NCI-H774 (cell line): ENCODE measurements at places on chromosomes 5 and 9.

- no peak for DNase-seq
These were observed 505.0 kb downstream of the ELAVL2 start for GRCh38 chr9:23321049-23321448.

- DNase-seq, result no peak
These were observed 1.2 kb upstream of the UBE2R2 start for GRCh38 chr9:33815781-33816180.

- DNase-seq, result no peak
These were observed 79.9 kb downstream of the AOPEP start for GRCh38 chr9:94806307-94806893.

- no peak for DNase-seq
These were observed 191.8 kb upstream of the PANK3 start for GRCh38 chr5:168770996-168771395.

DNA sequence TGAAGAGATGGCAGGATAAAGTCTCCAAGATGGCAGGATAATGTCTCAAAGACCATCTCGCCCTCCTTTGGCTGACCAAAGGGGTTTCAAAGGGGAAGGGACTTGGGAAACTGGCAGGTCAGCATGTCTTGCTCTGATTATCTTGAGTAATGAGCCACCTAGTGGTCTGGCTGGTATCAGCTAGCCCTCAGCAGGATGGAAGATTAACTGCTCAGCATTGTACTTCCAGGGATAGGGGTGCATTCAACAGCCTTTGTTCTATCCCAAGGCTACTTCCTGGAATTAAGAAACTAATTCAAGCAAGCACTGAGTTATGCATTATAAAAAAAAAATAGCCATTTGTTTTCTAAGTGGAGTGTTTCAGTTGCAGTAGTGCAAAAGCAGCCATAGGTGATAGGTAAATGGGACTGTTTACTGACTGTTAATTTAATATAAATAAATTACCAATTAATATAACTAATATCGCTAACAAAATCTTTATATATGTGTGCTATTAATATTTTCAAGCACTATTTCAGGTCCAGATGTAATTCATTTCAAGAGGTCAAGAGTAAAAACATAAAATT, 555.5 kb downstream of the CDH9 start:
- DNase-seq, result peak; percentile 71

- no peak for DNase-seq
These were observed 25.1 kb downstream of the FGF18 start for GRCh38 chr5:171444582-171444981.

DNA sequence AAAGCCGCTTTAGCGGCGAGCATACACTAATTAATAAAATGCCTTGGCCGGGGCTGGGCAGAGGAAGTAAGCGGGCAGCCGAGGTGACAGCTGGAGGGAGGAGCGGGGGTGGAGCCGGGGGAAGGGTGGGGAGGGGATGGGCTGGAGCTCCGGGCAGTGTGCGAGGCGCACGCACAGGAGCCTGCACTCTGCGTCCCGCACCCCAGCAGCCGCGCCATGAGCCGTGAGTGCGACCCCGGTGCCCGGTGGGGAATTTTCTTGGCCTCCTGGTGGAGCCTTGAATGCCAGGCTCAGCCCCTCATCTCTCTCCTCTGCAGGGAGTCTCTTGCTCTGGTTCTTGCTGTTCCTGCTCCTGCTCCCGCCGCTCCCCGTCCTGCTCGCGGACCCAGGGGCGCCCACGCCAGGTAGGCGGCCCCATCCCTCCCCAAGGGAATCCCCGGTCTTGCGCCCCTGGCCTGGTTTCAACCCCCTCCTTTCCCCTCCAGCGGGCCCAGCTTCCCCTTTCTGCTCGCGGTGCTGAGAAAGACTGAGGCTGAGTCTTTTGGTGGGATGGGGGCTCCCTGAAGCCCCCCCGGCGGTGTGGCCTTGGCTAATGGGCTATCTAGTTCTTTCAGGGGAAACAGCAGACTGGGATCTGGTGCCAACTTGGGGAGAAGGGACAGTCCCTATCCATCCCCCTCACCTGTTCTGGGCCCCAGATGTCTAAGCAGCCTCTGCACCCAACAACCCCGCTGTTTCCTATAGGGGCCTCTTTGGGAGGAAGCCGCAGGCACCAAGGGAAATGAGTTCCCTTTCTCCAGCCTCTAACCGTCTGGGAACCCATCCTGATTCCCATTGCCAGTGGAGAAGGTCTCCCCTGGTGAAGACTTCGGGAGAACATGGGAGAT, at the start of gene PTGS1:
Gene PTGS1 (plus strand): TSS at position 156 of the 887 bp plus-strand sequence. CDS start 61 bp downstream, at position 217.
- DNase-seq, result peak; percentile 6

DNA sequence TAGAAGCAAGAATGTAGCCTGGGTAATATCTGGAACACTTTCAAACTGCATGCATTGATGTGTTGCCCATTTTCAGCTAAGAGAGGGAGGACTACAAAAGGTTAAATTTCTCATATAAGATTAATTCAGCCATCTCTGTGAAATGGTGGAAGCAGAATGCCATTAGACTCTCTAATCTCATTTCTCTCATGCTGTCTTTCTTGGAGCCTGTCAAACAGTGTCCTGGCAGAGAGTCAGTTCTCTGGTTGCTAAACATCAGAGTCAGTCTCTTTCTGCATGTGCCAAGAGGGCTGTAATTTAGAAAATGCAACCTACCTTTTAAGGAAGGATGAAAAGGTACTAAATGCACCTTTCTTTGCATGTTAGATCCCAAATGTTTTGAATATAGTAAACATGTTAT, 910 bp upstream of the GARNL3 start:
- no peak for DNase-seq

- no peak for DNase-seq
These were observed 464.9 kb upstream of the BRINP1 start for GRCh38 chr9:119834064-119834620.

GRCh38 chr5:91638010-91638409, 254.9 kb upstream of the ARRDC3 start:
- no peak for DNase-seq

- DNase-seq, result no peak
These were observed 24.4 kb upstream of the FNIP1 start for GRCh38 chr5:131821221-131821620.

- DNase-seq, result peak; percentile 39
These were observed 931 bp downstream of the FAM219A start for GRCh38 chr9:34457266-34458012.

- DNase-seq, result no peak
These were observed 449.3 kb downstream of the PRR16 start for GRCh38 chr5:120913396-120913795.
